ENCODE measurements at places on chromosomes 1 and 21.

DNA sequence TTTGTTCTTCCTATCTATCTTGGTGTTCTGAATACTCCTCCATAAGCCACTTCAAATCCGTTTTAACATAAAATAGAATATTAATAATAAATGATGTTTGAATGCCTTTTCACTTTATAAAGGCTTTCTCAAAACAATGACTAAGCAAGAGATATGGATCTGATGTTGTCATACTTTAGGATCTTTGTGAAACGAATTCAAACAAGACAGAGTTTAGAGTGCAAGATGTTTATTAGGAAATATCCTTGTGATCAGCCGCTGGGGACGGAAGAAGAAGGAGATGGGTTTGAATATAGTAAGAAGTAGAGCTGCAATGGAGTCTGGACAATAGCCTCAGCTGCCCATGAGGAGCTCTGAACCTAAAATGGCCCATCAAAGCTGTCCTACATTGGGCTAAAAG, 351.8 kb downstream of the NEGR1 start:
- DNase-seq: no peak

- no peak for DNase-seq
Measured at GRCh38 chr1:2001773-2002411, 1.7 kb downstream of the CFAP74 start.

DNA sequence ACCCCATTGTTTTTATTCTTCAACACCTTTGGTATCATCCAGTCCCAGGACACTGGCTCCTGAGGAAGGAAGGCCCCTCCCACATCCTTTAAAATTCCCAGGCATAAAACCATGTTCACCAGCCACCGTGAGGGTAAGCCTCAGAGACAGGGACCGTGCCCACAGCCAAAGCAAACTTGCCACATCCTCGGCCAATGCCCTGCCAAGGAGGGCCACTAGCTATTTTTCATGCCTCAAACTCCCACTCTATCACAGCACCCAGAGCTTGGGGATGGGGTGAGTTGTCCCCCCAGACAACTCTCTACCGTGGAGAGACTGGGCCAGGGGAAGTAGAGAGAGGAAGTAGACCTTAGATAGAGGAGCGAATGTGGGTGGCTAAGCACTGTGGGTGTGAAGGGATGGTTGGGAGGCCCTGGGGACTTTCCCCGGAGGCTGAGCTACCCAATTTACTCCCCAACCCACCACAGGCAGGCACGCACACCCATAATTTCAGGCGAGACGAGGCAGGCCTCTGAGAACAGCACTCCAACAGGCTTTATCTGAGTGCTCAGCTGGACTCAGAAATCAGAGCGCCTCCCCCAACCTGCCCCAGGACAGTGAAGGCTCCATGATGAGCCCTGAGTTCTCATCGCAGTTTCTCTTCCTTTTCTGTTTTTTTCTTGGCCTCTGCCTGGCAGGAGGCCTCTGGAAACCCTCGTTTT, 15.9 kb upstream of the BTG2 start:
- no peak for DNase-seq

DNA sequence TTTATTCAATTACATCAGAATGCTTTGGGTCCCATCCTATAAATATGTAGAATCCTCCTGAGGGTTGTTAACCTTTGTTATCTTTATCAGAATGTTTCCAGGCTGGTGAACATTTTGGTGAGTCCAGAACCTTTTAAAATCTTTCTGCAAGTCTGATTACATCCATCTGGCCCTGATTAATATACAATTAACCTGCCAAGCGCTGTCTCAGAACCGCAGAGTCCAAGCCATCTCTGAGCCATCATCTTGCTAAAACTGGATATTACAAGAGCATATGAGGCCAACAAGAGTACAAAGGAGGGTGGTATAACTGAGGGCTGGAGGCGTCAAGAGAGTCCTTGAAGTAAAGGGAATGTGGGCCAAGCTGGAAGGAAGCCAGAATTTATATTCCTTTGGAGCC, 88.6 kb upstream of the ZC3H11B start:
- no peak for DNase-seq

DNA sequence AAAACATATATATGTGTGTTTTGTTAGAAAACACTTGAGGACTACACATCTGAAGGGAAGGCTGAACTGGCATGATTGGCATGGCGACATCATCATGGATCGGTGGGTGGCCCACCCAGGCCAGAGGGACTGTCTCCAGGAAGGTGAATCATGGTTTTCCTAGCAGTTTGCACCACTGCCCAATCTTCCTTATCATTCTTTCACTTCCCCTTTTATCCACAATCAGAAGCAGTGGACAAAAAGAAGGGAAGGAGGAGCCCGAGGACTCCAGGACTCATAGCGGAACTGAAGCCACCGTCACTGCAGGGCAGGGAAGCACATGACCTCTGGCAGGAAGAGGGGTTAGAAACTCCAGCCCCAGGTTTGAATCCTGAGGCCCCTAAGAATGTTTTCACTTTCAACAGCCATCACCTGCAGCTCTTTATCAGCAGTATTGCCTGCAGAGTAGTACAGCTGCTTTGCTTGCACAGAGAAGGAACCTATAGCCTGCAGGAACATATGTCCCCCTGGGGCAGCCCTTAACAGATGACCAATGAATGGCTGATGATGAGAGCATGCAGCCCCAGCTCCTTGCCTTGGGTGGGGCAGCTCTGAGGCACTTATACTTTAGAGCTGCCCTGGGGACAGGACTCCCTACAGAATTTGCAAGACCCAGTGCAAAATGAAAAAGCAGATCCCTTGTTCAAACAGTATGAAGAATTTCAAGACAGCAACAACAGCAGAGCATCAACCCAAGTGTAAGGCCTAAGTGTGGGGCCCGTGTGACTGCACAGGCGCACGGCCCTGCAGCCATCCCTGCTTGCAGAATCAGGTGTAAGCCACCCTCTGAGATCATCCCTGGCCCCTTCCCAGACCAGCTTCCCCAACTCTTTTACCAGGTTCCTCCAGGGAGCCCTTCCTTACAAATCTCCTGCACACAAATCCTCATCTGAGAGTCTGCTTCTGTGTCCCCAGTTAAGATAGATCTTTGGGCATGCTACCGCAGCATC, 241.8 kb upstream of the IRF2BP2 start:
- no peak for DNase-seq

GRCh38 chr1:7538033-7538432, 233.1 kb upstream of the VAMP3 start:
- DNase-seq: peak; percentile 48

GRCh38 chr1:41665962-41666917, 181.8 kb upstream of the EDN2 start:
- no peak for DNase-seq

DNA sequence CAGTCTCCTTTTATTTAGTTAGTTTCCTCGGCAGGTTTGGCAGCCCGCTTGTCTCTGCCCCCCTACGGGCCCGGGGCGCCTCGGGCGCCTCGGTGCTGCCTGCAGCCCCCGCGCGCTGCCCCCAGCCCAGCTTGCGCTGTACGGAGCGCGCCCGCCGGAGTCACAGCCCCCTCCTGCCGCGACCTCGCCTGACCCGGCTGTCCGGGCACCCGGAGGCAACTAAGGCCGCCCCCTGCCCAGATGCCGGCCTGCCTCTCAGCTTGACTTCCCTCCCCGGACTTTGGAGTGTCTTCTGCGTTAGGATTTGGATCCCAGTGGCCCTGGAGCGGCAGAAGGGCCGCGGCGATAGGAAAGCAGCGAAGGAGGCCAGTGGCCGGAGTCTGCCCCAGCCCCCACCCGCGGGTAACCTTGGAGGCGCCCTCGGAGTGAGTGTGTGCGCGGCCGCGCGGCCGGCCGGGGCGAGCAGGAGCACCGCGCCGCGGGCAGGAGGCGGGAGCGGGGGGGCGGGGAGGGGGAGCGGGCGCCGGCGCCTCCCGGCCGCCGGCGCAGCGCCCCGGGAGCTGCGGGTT, 7.6 kb downstream of the CDKN2C start:
- DNase-seq: peak; percentile 64
